ENCODE measurements at places on chromosomes 16 and 17. TPM values are rescaled to one million over a fixed set of nuclear protein-coding genes. Genes with fewer than 3 reads are reported as not detected.

Gene ORAI3
- total RNA-seq = 19.0 TPM

Gene HSD17B2
- not detected for total RNA-seq

Gene SALL1
- not detected for total RNA-seq

Gene KRTAP3-1
- not detected for total RNA-seq

Gene SNAI3
- total RNA-seq = 0.27 TPM

Gene PERCC1
- not detected for total RNA-seq

Gene SBK1
- 0.81 TPM for total RNA-seq

- no peak for DNase-seq
Measured at GRCh38 chr17:15236281-15237105, 28.6 kb downstream of the PMP22 start.

DNA sequence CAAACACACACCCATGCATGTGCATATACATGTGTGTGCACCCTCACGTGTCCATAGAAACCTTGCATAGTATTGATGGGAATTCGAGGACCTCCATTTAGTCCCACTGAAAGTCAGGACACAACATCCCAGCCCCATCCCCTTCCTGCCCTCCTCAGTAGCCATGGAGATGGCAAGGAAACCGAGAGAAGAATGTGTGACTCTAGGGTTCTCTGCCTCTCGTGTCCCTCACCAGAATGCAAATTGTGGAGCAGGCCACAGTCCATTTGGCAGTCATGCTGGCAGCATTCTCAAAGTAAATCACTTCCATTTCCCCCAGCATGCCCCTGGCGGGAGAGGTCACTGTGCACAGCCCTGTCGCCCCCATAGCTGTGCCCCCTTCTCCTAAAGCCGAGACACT is 141.1 kb downstream of the MSI2 start:
- no peak for DNase-seq

DNA sequence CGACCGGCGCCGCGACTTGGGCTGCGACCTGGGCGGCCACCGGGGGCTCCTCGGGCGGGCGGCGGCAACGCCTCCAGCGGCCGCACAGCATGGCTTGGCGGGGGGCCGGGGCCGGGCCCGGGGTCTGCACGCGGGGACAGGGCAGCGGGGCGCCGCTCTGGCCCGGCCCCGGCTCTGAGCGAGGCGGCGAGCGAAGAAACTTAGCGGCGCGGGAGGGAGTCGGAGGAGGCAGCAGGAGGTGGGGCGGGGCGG is at the start of gene PLCD3:
PLCD3 (minus strand) TSS at position 196 of the 252 bp plus-strand sequence; CDS start at position 91, 105 bp downstream.
- DNase-seq = no peak

- no peak for DNase-seq
Measured at GRCh38 chr17:54933921-54934320, 33.3 kb downstream of the TOM1L1 start.

DNA sequence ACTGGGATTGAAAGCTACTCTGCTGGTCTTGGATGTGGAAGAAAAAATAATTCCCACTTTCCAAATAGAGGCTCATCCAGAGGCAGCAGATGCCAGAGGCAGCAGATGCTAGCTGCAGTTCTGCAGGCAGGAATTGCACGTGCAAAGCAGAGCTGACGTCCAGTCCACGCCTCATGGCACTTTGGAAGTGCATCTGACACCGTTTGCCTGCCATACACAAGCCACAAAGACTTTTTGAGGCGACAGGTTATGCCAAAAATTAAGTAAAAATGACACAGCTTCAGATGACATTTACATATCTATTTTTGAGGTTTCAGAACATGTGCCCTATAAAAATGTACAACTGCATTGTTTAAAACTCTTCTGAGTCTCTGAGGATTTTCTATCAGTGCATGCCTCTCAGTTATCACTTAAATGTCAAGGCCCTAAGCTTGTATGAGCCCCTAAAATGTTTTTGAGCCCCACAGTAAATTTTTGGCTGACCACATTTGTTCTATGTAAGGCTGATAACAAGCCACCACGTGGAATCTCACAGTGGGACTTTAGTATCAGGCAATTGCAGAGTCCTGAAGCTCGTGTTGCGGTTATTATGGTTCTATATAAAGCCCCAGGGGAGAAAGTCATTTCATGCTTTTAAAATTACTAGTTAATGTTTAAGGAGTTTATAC is 239.2 kb downstream of the PRKCA start:
- no peak for DNase-seq

DNA sequence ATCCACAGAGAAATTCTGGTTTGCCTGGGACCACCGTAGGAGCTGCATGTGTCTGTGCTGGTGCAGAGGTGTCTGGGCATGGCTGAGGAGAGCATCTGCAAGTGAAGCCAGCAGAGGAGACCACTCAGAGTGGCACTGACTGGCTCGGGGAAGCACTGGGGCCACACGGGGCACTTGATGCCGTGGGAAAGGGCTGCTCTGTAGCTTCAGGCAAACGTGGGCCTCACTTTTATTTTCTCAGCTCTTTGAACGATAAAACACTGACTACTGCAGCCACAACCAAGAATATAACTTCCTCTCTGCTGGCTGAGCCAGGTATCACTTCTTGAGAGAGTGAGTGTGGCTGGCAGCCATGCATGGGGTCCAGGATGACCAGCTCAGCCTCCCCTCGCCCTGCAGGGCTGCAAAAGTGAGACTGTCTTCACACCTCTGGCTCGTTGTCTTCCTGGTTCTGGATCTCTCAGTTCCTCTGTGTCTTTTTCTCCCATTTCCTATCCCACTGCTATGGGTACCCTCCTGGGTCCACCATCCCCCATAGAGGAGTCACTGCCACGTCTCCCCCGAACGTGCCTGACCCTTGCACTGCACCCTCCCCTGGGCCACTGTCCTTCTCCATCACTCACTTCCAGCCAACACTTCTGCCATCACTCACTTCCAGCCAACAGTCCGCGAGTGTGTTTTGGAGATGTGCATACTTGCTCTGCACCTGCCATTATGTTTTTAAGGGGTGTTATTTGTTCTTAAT is 201.4 kb upstream of the CHMP6 start:
- no peak for DNase-seq

GRCh38 chr17:63381101-63381729 is 64.9 kb downstream of the CYB561 start:
- no peak for DNase-seq

- no peak for DNase-seq
Measured at GRCh38 chr16:49499869-49500610, 126.4 kb downstream of the C16orf78 start.

GRCh38 chr17:5630434-5630833 is 46.1 kb upstream of the NLRP1 start:
- no peak for DNase-seq

- DNase-seq = no peak
Measured at GRCh38 chr17:5874486-5874885, 195.7 kb upstream of the WSCD1 start.

- DNase-seq = no peak
Measured at GRCh38 chr17:55660178-55660886, 62.3 kb downstream of the TMEM100 start.

DNA sequence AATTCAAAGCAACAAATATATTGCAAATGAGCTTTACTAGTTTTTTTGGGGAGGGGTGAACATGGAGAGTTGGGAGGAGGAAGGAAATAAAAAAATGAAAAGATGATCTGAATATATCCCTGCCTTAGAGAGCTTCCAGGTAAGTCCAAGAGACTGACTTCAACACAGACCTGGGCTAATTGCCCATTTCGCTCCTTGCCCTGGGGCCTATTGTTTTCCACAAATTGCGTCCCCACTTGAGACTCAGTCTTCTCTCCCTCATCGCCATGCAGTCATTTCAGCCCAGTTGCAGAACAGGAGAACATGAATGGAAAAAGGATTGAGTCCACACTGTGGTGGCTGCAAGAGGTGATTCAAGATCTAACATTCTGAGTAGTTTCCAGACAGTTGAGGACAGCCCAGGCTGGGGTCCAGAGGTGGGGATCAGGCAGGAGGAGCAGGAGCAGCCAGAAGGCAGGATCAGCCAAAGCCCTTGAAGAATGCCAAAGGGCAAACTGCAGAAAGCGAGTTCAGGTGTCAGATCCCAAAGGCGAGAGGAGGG is 21.6 kb upstream of the TOB1 start:
- no peak for DNase-seq

- no peak for DNase-seq
Measured at GRCh38 chr16:67155295-67156142, 4.2 kb downstream of the TRADD start.

- DNase-seq = no peak
Measured at GRCh38 chr17:76820039-76820438, 48.2 kb upstream of the MGAT5B start.

- DNase-seq = no peak
Measured at GRCh38 chr17:12067485-12067884, 46.8 kb downstream of the MAP2K4 start.

DNA sequence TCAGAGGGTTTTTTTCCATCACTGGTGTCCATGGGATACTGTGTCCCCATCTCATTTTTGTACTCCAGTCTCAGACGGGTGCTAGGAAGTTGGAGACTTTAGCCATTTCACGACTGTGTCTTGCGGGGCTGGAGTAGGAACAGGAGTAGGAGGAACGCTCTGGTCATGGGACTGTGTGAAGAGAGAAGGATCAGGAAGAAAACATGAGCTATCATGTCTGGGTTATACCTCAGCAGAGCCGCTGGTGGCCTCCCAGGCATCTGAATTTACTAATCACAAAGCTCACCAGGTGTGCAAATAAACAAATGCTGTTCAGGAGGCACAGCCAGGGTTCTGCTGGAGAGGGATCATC is 225.4 kb downstream of the SEC14L1 start:
- DNase-seq = no peak

GRCh38 chr16:78552716-78553115 is 453.3 kb downstream of the WWOX start:
- no peak for DNase-seq

GRCh38 chr17:80999536-81000333 is 8.1 kb downstream of the CHMP6 start:
- no peak for DNase-seq

GRCh38 chr16:14181371-14182050 is 110.4 kb downstream of the MRTFB start:
- DNase-seq = no peak

- no peak for DNase-seq
Measured at GRCh38 chr16:30557707-30557956, 542 bp downstream of the ZNF764 start.

- no peak for DNase-seq
Measured at GRCh38 chr17:55229276-55229675, 35.5 kb upstream of the HLF start.

DNA sequence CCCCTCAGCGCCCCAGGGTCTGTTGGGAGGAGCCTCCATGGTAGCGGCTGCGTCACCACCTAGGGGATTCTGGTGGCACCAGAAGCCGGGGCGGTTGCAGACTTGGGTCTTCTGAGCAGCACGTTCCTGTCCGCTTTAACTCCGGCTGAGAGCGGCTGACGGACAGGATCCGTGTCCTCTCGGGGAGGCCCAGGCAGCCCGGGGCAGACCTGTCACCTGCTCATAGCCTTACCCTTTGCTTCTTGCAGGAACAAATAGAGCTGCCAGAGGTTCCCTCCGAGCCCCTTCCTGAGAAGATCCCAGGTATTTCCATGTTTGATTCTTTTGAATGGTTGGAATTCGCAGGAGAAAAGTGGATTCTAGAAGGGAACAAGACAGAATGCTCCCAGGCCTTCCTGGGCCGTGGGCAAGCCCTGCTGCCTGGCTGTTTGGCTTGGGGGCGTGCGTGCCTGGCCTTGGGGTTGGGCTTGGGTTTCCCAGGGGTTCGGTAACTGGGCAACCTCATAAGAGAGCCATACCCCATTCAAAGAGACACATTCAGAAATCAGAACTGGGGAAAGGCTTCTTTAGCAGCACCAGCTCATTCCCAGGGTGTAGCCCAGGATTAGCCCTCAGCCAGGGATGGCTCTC is 6.6 kb downstream of the CHMP6 start:
- DNase-seq = no peak

- DNase-seq = peak; percentile 87
Measured at GRCh38 chr17:81419319-81419885, 24.1 kb downstream of the BAHCC1 start.

- no peak for DNase-seq
Measured at GRCh38 chr16:54482892-54483574, 196.4 kb upstream of the IRX3 start.

DNA sequence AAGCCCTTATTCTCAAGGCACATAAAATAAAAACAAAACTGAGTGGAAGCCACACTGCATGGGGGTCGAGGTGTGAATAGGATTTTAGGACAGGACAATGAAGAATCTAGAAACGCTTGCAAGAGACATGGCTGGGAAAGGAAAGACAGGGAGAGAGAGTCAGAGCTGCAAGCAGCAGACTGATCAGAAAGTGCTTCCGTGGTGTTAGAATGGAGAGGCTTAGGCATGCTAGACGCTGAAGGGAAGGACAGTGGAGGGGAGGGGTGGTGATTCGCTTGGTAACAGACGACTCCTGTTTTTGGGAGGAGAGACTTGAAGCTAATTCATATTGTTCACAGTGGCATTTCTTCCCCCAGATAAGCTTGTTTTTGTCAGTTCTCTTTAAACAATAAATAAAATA is 173.5 kb downstream of the AIPL1 start:
- DNase-seq = no peak

DNA sequence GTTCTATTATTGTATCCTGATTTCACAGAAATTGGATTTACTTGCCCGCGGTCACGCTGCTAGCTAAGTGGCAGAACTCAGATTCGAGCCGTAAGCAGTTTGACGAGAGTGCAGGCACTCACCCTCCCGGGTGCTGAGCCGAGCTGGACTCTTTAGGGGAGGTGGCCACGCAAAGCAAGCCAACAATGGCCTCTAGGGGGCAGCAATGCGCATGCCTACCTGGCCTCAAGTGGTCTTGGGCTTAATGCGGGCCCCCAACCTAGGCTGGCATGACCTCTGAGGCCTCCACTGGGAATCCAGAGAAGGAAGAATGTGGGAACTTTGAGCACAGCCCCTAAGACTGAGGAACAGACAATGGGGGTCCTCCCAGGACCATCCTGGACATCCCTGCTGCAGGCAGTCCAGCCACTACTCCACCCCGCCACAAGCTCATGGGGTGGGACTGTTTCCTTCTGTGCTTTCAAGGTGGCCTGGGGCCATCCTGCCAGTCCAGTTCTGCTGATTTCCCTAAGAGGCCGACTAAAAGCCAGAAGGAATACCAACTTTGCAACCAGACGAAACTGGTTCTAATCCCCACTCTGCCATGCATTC is 276.5 kb downstream of the XYLT1 start:
- DNase-seq = no peak

DNA sequence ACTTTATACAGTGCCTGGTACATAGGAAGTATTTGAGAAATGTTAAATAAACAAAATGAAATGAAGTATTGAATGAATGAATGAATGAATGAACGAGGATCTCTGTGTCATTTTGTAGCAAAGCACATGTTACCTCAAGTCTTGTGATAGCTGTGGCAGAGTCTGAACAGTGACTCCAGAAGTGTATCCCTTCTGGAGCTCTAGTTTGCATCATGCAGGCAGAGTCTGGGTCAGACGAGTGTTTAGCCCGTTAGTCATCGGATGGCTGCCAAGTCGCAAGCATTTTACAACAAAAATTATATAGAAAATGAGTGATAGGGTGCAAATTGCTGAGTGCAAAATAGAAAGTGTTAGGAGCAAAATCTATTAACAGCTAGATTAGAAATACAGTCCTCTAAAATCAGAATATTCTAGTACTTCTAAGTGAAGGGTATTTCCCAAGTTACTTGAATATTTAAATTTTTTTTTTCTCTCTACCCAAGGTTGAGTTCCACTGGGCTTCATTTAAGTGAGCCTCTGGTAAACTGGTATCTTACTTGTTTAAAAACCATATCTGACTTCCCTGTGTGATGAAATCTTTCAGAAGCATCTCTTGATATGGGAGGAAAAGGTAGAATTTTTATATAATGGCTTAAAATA is 113.3 kb downstream of the FTO start:
- no peak for DNase-seq

GRCh38 chr17:49575679-49576087 is at the start of gene NXPH3:
TSS of gene NXPH3 (plus strand) at chr17:49575871. CDS start at chr17:49576220, 349 bp downstream.
- no peak for DNase-seq

Measured in thoracic aorta (tissue), 2 donors.